Type B pancreatic cell (in vitro differentiated cells): ENCODE measurements at places on chromosomes 3 and 15.

- H3K27me3 ChIP-seq, result no peaks in the 10 kb centered on the region
- no peak for DNase-seq
- peaks cover 6% of the 10 kb centered on the region for H3K4me1 ChIP-seq
- no peak overlapping the region for H3K4me3 ChIP-seq
- no peaks in the 10 kb centered on the region for H3K36me3 ChIP-seq
- no peak overlapping the region for H3K27ac ChIP-seq
Observed at GRCh38 chr3:146750196-146750595, 145.1 kb upstream of the PLSCR5 start.

DNA sequence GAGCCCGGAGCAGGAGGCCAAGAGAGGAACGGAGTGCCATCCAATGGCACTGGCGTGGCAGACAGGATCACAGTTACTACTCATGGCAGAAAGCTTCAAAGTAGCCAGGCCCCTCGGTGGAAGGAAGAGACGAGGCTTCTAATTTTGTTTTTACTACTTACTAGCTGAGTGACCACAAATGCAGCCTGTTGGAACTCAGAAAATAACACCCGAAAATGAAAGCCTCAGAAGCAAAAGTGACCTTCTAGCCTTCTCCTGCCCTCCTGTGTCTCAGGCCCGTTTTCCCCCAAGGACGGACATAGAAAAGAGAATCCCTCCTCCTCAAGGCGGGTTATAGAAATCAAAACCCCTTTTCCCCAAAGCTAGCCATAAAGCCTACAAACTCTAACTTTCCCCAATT, 9.9 kb upstream of the STRA6 start:
- H3K4me1 ChIP-seq, result peaks cover 79% of the 10 kb centered on the region
- H3K4me3 ChIP-seq, result no peak overlapping the region
- peak overlapping the region; percentile 36 for H3K27ac ChIP-seq
- DNase-seq, result no peak
- H3K36me3 ChIP-seq, result peaks cover 5% of the 10 kb centered on the region

GRCh38 chr15:30962079-30962478, 29.3 kb downstream of the MTMR10 start:
- peaks cover 40% of the 10 kb centered on the region for H3K36me3 ChIP-seq
- H3K4me1 ChIP-seq, result no peaks in the 10 kb centered on the region
- H3K27ac ChIP-seq, result no peak overlapping the region
- H3K27me3 ChIP-seq, result no peaks in the 10 kb centered on the region
- no peak overlapping the region for H3K4me3 ChIP-seq

GRCh38 chr3:186180891-186181481, 72.1 kb upstream of the ETV5 start:
- peaks cover 7% of the 10 kb centered on the region for H3K27me3 ChIP-seq
- peaks cover 4% of the 10 kb centered on the region for H3K4me1 ChIP-seq
- peak; percentile 27 for DNase-seq
- H3K27ac ChIP-seq, result no peak overlapping the region

DNA sequence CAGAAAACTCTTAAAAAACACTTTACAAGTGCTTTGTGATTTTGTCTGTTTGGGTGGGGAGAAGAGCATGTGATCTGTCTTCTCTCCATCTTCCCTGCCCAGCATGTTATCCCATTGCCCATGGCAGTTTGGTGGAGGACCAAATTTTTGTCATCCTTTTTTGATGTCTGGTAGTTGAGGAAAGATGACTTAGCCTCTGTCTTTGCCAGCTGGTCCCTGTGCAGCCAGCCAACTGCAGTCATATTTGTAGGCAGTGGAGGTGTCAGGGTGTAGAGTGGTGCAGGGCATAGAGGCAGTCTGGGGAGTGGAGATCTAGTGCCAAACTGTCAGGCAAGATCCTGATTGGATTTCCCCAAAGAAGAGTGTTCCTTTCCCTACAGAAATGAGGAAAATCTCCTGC, 40.7 kb downstream of the GASK1A start:
- H3K36me3 ChIP-seq, result no peaks in the 10 kb centered on the region
- peaks cover 2% of the 10 kb centered on the region for H3K27me3 ChIP-seq
- DNase-seq, result peak; percentile 2
- no peak overlapping the region for H3K27ac ChIP-seq
- no peak overlapping the region for H3K4me3 ChIP-seq
- peaks cover 14% of the 10 kb centered on the region for H3K4me1 ChIP-seq

DNA sequence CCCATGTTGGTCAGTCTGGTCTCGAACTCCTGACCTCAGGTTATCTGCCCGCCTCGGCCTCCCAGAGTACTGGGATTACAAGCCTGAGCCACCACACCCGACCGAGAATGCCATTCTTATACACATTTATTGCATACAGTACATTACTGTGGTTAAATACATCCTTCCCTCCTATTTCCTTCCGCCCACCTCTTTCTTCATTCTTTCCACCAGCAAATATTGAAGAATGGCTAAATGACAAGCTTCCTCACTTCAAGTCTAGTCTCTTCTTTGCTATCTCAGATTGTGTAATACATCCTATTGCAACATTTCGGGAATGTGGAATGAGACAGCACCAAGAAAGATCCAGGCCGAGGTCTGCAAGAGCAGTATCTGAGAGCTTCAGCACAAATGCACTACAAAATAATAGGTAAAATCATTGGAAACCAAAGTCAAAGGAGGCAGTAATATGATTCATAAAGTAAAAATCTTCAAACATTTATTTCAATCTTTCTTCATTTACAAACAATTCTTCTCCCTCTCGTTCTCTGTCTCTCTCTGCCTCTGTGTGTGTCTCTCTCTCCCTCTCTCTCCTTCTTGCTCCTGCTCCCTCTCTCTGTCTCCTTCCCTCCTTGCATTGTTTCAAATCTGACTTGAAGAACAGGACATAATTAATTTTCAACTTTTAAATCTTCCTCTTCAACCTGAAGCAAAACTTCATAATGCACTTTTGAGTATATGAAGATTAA, 94.7 kb upstream of the TGFBR2 start:
- DNase-seq, result no peak
- H3K4me1 ChIP-seq, result peaks cover 4% of the 10 kb centered on the region
- H3K27ac ChIP-seq, result no peak overlapping the region
- no peaks in the 10 kb centered on the region for H3K36me3 ChIP-seq
- H3K27me3 ChIP-seq, result no peaks in the 10 kb centered on the region

GRCh38 chr3:14460342-14461005, 58.1 kb downstream of the SLC6A6 start:
- H3K4me1 ChIP-seq, result peaks cover 26% of the 10 kb centered on the region
- no peak overlapping the region for H3K4me3 ChIP-seq
- peak overlapping the region; percentile 32 for H3K27ac ChIP-seq
- H3K27me3 ChIP-seq, result no peaks in the 10 kb centered on the region
- peaks cover 14% of the 10 kb centered on the region for H3K36me3 ChIP-seq
